GM10248 (cell line): ENCODE measurements at places on chromosomes 7 and 10.

DNA sequence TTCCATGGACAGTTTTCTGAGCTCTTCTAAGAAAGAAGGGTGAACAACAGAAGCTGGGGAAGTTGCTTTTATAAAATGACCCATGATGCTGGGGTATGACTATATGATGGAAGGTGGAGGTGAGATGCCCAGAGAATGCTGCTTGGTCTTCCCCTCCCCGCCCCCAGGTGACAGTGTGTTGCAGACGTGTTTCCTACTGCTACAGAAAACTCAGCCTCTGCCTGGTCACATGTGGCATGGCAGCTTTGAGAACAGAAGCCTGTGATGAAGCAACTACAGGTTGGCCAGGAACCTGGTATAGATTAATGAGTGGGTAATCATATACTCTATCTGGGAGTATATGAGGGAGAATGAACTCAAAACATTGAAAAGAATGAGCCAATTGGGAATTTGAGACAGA, 67.1 kb downstream of the MTURN start:
- no peak for DNase-seq

DNA sequence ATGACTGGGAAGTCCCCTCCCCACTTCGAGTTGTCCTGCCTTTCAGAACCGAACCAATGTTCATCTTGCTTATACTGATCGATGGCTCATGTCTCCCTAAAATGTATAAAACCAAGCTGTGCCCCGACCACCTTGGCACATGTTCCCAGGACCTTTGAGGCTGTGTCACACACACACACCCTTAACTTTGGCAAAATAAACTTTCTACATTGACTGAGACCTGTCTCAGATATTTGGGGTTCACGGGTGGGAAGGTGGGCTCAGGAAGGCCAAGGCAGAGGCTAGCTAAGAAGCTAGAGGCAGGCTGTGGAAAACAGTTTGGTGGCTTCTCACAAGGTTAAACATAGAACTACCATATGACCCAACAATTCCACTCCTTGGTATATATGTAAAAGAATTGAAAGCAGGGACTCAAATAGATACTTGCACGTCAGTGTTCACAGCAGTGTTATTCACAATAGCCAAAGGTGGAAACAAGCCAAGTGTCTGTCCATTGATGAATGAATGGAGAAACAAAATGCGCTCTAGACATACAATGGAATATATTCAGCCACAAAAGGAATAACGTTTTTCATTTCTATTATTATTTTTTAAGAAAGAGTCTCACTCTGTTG, 15.4 kb downstream of the PRF1 start:
- DNase-seq: no peak

GRCh38 chr7:116501425-116502167, 2.1 kb downstream of the CAV2 start:
- DNase-seq: no peak

GRCh38 chr7:42627101-42627500, 284.8 kb downstream of the C7orf25 start:
- DNase-seq: no peak

DNA sequence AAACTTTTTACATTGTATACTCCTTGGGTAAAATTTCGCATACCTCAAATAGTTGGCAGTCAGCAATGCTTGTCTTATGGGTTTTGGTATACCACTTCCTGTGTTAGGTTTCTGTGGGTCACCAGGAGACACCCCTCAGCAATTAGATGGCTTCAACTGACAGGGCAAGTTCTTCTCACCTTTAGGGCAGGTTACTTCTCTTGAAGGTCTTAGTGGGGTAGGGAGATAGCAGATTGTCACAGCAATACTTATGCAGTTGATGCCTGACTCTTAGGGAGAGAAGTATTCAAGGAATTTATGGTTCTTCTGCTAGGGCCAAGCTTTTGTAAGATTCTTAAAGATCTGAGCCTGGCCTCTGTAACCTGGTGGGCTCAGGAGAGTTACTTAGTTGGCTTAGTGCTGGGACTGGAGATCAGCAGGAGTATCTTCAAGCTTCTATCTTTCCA, 42.9 kb downstream of the MKLN1 start:
- no peak for DNase-seq

DNA sequence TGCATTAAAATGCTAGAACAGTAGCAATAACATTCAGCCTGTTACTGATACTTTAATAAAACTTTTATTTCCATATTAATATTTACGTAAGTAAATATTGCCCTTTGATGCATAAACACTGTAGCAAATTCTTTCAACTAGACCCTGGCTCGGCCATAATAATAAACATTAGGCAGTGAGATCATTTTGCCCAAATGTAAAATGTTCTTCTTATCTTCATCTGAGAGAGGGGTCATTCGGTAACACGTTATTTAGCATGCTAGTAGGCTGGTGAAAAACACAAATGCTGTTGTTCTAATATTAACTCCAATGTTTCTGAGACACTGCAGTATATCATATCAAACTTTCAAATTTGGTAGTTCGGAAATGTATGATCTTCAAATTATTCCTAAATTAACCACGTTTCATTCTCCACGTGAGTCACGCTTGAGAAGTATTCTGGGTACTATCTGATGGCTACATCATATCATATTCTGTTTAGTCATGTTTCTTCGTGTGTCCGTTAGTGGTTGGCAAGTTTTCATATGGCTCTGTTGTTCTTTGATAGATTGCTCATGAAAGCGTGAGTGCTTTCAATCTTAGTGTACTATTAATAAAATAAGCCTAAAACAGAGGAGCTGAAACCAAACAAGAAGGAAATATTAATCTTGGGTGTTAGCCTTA, 145.8 kb downstream of the NSUN6 start:
- no peak for DNase-seq

DNA sequence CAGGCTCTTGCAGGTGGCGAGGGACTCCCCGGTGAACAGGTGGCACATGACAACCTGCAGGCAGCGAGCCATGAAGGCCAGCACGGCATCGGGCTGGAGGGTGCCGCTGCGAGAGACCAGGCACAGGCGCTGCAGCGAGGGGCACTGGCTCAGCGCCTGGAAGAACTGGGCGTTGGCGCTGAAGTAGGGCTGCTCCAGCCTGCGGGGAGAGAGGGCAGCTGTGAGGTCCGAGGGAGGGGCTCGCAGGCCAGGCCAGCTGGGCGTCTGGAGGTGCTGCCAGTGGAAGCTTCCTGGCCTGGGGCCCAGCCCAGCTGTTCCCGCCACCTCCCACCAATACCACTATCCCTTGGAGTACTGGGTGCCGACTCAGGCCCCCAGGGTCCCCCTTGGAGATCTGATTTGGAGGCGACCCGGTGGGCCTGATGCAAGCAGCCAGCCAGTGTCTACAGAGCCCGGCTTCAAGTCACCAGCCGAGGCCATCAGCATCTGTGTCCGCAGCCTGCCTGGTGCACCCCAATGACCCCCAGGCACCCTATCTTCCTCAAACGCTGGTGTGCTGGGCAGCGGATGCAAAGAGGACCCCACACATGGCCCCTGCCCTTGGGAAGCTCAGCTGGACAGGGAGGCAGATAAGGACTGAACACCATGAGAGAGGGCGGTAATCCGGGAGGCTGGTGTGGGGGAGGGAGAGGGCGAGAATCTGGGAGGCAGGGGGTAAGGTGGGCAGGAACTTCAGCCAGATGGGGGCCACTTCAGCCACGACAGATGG, 67.8 kb upstream of the TNRC18 start:
- no peak for DNase-seq

GRCh38 chr10:30705625-30706149, 76.1 kb upstream of the LYZL2 start:
- no peak for DNase-seq

GRCh38 chr7:29614229-29614628, 50.6 kb downstream of the PRR15 start:
- DNase-seq: no peak

GRCh38 chr7:44213206-44213876, 12.6 kb downstream of the YKT6 start:
- DNase-seq: no peak

DNA sequence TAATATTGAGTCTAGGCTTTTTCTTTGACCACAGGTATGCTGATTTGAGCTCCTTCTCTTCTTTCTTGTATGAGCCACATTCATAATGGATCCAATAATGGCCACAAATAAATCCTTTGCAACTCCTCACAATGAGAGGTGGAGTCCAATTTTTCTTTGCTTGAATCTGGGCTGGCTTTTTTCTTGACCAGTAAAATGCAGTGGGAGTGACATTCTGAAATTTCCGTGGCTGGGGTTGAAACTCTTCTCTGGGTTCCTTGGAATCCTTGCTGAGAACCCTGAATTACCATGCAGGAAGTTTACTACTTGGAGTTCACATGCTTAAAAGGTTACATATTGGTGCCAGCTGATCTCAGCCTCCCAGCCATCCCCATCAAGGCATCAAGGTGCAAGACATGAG, 22.4 kb upstream of the FAM180A start:
- no peak for DNase-seq

- no peak for DNase-seq
These were observed 11.7 kb downstream of the CASP7 start for GRCh38 chr10:113691381-113691780.
